ENCODE measurements at places on chromosomes 5 and 9.

- peak; percentile 36 for DNase-seq
Observed at GRCh38 chr5:74766418-74766848, 484 bp downstream of the GFM2 start.

DNA sequence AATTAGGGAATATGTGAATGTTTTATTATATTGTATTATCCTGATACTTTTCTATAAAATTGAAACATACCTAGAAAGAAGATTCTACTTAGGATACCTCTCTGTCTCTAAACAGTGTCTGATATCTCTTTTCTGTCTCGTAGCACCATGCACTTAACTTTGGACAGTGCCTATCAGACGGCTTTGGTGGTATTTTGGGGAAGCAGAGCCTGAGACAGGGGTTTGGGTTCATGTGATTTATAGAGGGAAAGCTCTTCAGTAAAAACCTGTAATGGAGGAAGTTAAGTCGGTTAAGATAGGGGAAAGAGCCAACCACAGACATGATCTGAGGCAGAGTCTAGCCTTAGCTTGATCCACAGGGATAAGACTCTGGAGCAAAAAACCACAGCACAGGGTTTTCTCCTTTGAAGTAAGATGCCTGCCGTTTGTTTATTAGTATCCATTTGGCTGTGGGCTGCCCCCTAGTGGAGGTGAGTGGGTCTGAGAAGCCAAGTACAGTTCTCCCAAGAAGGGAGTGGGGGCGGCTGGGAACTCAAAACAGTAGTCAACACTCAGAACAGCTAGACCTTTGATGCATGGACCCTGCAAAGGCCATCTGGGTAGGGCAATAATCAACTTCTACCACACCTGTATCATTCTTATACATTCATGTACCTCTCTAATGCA, 141.2 kb upstream of the ASTN2 start:
- DNase-seq = peak; percentile 66

- no peak for DNase-seq
Observed at GRCh38 chr5:87645224-87645623, 232.5 kb upstream of the CCNH start.

GRCh38 chr9:127869310-127870152, 7.9 kb downstream of the AK1 start:
- peak; percentile 86 for DNase-seq

DNA sequence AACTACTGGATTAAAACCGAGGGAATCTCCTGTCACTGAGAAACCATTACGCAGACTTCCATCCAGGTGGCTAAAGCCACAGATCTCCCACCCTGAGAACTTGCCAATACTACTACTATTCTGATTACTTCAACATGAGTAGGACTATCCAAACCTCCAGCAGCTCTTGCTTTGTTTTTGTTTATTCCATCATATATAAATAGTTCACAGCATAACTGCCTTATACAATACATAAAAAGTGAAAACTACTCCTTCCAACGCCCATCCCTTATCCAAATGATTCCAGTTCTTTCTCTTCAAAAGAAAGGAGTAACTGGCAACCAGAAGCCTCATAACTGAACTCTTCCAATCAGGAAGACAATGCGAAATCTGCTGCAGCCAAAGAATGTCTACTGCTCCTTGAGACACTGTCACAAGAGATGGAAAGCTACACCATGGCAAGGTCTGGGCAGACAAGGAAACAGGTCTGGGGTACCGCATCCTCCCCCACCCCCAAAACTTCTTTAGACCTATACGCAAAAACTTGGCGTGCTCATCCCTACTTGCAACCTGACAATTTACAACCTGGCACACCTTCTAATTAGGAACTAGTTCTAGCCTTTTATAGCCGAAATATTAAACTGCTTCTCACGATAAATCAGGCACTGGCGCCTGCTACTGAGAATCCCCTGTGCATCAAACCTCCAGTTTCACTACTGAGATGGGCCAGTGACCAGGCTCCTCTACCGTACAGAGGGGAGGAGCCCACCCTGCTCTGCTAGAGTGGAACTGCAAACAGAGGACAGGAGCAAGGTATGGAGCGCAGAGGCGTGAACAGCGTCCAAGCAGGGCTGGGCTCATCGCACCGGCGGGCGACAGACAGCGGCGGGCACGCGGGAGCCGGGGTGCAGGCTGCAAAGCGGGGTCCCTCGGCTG, 986 bp downstream of the PLPP1 start:
- no peak for DNase-seq

- no peak for DNase-seq
Observed at GRCh38 chr9:21381448-21382339, 3.5 kb downstream of the IFNA2 start.

GRCh38 chr9:69936427-69936826, 107.2 kb upstream of the MAMDC2 start:
- no peak for DNase-seq

DNA sequence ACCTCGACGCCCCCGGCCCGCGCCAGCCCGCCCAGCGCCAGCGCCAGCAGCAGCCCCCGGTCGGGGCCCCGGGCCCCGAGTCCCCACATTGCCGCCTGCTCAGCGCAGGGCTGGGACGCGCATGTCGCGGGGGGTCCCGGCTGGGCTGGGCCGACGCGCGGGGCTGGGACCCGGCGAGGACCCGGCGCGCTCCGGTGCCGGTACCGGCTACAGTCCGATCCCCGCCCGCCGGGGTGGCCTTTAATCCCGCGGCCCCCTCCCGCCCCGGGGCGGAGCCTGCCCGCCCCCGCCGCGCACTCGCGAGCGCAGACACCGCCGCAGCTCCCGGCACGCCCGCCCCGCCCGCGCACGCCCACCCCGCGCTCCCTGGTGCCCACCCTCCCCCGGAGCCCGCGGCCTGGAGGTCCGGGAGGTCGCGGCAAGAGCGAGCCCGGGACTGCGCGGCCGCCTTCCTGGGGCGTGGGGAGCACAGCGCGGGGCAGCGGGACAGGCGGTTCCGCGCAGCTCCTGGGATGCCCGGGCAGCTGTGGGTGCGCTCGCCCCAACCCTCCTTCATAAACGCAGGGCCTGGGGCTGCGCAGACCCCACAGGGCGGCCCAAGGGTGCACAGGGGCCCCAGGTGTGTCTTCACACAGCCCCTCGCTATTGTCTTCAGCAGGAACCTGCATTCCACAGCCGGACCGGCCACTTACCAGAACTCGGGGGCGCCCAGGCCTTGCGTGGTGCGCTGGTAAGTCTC, at the start of gene SLC9A3:
TSS of gene SLC9A3 (minus strand) at position 216 of the 739 bp plus-strand sequence.
- DNase-seq = no peak

GRCh38 chr9:131429121-131430012, 35.5 kb downstream of the PRRC2B start:
- no peak for DNase-seq

GRCh38 chr9:136361047-136361753, 2.3 kb downstream of the DNLZ start:
- DNase-seq = no peak

DNA sequence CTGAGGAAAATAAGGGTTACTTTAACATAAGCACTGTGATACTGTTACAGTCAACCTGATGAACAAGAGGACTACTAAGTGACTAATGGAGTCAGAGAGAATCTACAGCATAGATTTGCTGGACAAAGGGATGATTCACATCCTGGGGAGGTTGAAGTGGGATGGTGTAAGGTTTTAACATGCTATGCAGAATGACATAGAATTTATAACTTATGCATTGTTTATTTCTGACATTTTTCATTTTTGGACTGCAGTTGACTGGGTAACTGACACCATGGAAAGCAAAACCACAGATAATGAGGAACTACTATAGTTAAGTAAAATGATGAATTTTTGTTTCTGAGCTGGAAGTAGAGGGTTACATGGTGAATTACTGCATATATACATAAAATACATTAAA, 389.2 kb downstream of the MAT2B start:
- DNase-seq = peak; percentile 84

- DNase-seq = no peak
Observed at GRCh38 chr5:16666883-16667398, 50.1 kb upstream of the RETREG1 start.

- no peak for DNase-seq
Observed at GRCh38 chr9:87874304-87874623, 8.4 kb upstream of the SPATA31E1 start.

DNA sequence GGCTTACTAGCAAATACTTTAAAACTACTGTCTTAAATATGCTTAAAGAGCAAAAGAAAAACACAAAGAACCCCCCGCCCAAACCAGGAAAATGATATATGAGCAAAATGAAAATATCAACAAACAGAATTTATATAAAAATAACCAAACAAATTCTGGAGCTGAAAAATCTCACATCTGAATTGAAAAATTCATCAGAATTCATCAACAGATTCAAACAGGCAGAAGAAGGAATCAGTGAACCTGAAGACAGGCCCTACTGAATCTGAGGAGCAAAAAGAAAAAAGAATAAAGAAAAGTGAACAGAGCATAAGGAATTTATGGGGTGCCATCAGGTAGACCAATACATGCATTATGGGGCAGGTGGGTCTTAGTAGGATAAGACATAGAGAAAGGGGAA, 49.8 kb upstream of the SPTLC1 start:
- no peak for DNase-seq

GRCh38 chr5:175517824-175518450, 39.6 kb downstream of the SFXN1 start:
- DNase-seq = no peak

- DNase-seq = no peak
Observed at GRCh38 chr9:74521009-74521408, 23.9 kb downstream of the RORB start.

DNA sequence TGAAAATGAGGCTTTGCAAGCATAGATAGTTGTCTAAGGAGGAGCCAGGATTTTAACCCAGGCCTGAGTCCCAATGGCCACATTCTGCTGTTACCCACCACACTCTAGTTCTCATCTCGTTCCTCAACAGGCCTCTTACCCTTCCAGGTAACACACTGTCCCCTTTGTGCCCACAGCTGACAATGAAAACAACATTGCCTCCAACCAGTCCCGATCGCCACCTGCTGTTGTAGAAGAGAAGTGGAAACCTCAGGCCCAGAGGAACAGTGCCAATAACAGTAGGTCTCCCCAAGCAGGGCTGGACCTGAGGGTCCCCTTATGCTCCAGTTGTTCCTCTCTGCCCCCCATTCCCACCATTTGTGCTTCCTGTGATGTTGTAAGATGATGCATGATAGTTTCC, 30.4 kb downstream of the AMBP start:
- DNase-seq = no peak

DNA sequence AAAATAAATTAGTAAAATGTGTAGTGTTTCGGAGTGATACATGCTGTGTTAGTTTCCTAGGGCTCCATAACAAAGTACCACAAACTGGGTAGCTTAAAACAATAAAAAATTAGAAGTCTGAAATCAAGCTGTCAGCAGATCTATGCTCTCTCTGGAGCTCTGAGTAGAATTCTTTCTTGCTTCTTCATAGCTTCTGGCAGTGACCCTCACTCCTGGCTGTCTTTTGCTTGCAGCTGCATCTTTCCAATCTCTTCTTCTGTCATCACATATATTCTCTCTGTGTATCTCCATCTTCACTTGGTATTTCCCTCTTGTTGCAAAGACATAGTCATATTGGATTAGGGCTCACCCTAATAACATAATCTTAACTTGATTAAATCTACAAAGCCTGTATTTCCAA, 37.6 kb upstream of the PLCXD3 start:
- DNase-seq = no peak

DNA sequence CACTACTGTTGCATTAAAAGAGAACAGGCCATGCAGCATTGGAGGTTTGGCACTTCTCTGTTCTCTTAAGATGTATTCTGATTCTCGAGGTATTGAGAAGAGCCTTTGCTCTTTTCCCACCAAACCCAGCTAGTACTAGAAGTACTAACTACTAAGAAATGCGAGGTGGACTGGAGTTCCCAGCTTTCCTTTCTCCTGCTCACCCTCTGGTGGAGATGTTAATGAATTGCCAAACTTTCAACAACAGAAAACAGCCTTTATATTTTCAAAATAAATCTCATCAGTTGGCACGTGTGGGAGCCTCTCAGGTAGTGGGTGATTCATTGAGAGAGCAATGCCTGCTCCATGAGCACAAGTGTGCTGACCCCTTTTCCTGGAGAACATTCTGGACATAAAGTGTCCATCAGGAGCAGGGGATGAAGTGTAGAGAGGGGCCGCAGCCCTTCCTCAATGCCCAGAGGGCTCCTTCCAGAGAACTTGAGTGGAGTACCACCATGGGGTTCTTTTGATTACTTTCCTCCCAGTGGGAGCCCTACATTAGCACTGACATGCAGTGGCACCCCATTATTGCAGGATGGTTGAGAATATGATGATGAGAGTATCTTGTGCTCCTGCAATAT, 45.7 kb downstream of the TMEM174 start:
- no peak for DNase-seq

- DNase-seq = no peak
Observed at GRCh38 chr9:9612270-9612669, 1000.5 kb downstream of the PTPRD start.

- DNase-seq = no peak
Observed at GRCh38 chr5:128645581-128645980, 107.5 kb upstream of the FBN2 start.

- DNase-seq = no peak
Observed at GRCh38 chr9:90611568-90611967, 31.1 kb downstream of the DIRAS2 start.

DNA sequence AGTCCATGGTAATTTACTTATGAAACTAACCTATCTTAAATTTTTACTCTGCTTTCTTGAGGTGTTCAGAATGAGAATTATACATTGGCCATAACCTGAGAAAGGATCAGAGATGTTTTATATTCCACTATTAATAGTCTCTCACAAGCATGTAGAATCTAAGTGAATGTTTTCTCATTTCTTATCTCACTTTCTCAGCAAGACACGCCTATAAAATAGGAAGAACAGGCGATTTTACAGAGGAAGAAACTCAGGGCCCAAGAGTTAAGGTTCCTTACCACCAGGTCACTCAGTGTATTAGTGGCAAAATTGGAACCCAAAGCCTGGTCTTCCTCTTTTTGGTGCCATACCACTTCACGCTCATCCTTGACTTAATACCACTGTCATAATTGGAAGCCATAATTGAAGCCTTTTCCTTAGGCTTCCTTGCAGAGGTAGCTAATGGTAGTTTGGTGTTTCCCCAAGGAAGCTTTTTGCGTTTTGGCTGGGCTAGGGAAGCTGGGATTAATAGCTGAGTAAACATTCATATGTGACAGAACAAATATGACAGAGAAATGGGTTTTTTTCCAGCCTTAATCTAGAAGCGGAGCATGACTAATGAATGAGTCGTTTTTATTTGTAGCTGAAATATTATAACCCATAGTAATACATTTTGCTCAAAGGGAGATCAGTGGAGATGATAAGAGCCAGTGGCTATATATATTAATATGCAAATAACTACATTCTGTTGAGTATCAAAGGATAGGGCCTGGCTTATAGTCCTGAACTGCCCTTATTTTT, 16.9 kb downstream of the HMGXB3 start:
- peak; percentile 80 for DNase-seq

Data from kidney capillary endothelial cell (primary cell).